Activated CD8-positive, alpha-beta memory T cell treated with anti-CD3 and anti-CD28 coated beads for 48 hours (primary cell): ENCODE measurements at places on chromosomes 11 and 22.

- no peak for DNase-seq
Observed at GRCh38 chr11:6604081-6604626, 580 bp downstream of the ILK start.

DNA sequence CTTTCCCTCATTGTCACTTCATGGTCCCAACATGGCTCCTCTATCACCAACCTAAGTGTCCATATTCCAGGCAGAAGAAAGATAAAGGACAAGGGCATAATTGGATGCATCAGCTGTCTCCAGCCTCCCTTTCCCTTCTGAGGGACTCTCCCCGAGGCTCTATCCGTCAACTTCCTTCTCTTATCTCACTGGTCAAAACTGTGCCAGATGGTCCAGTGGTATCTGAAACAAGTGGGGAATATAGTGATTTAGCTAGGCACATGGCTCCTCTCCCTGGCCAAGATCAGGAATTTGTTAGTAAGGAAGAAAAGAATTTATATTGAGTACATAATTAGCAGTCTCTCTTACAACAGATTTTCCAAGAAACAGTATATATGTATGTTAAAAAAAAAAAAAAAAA lies 12.6 kb upstream of the SPON1 start:
- no peak for DNase-seq

DNA sequence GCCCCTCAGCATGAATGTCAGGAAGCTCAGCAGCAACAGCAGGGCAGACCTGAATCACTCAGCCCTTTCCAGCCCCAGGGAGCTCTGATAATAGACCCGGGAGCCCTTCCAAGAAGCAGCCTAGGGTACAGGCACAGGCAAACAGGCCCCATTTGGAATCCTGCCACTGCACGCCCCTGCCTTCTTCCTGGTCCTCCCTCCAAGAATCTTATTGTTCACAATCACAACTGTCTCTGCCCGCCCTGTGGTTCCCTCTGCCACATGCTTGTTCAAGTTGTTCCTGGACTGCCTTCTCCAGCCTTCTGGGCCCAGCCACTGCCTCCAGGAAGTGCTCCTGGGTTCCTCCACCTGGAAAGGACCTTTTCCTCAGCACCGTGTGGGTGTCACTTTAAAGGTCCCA lies 54.6 kb downstream of the LRRC32 start:
- no peak for DNase-seq

GRCh38 chr11:12587333-12587991 lies 86.8 kb upstream of the TEAD1 start:
- no peak for DNase-seq

DNA sequence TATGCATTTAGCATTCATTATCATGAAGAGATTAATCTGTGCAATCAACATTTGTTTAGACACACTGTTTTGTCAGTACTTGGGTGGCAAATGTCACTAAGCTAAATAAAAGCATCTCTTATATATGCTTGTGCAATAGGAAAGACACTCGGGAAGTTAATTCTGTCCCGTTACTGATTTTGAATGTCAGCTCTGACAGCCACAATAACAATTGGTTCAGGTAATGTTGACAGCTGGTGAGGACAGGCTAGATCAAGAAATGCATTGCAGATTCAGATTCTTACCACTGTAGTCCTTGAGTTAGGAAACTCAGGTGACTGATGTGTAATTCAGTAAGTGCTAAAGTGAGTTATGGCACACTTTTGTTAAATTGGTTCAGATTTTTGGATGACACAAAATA lies 523.8 kb upstream of the FAT3 start:
- DNase-seq: no peak

- DNase-seq: no peak
Observed at GRCh38 chr22:16957781-16958180, 50.2 kb downstream of the GAB4 start.
